Cerebellar nuclear complex (tissue), 1 donor: ENCODE measurements at places on chromosomes 4 and X.

- DNase-seq: no peak
Observed at GRCh38 chrX:13581554-13581953, 12.2 kb downstream of the EGFL6 start.

DNA sequence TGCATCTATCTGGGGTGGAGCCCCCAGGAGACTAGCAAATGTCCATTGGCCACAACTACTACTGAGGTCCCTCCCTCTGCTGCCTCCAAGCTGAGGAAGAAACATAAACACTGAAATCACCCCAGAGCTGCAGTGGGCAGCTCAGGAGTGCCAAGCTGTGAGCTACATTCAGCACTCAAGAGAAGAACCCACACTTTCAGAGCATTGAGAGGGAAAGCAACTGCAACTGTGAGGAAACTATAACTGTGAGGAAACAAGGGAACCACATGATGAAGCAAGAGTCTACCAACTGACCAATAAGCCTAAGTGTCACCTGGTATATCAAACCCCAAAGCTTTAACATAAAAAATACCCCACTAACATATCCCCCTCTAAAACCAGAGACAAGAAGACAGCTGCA lies 373.5 kb upstream of the TACR3 start:
- no peak for DNase-seq

- no peak for DNase-seq
Observed at GRCh38 chrX:53153581-53153980, 59.6 kb downstream of the KANTR start.

GRCh38 chr4:94352163-94352562 lies 9.5 kb upstream of the HPGDS start:
- DNase-seq: no peak

GRCh38 chr4:76310683-76311082 lies 4.2 kb downstream of the STBD1 start:
- no peak for DNase-seq

DNA sequence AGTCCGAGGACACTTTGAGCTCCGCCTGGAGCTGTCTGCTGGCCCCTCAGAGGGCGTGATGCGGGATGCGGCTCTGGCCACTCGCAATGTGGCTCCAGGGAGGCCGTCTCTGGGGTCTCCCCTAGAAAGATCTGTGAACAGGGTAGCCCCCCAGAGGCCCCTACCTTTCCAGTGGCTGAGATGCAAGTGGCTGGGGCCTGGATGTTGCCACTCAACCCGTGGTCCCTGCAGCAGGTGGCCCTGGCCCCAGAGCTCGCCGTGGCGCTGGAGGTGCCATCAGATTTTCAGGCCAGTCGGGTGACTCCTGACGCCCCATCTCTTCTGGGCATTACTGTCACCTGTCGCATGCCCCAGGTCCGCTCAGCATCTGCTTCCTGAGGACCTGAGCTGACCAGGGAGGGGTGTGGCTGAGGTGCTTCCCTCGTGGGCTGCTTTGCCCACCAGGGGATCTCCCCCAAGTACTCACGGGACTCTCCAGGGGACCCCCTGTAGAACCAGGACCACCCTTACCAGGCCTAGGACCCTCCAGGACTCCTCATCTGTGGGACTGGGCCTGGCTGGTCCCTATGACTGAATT lies 102.1 kb upstream of the LRPAP1 start:
- no peak for DNase-seq

- DNase-seq: no peak
Observed at GRCh38 chr4:152684587-152684986, 4.8 kb upstream of the TMEM154 start.

DNA sequence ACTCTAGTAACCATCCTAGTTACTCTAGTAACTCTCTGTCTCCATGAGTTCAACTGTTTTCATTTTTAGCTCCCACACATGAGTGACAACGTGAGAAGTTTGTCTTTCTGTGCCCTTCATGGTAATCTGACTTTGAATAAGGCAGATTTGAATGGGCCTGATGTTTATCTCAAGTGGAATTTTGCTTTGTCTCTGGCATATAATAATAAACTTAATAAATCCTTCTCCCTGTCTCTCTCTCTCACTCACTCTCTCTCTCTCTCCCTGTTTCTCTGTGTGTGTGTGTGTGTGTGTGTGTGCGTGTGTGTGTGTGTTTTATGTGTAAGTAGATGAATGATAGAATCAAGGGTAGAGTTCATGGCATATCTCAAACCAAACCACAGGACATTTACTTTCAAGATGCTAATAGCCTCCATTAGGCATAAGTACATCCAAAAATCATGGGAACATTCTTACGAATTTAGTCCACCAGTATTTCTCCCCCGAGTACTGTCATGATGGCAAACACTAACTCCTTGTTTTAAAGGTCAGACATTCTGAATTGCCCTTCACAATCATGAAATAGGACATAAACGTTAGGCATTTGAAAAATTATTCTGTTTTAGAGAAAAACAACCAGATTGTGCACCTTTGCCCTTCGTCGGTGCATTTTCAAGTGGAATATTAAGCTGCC lies 193.1 kb downstream of the SPATA18 start:
- no peak for DNase-seq

- no peak for DNase-seq
Observed at GRCh38 chrX:129594781-129595180, 54.7 kb downstream of the OCRL start.

- no peak for DNase-seq
Observed at GRCh38 chrX:7085879-7086278, 61.6 kb upstream of the STS start.

GRCh38 chr4:54958236-54958635 lies 167.2 kb downstream of the KDR start:
- no peak for DNase-seq

- no peak for DNase-seq
Observed at GRCh38 chr4:7075962-7076695, 8.3 kb upstream of the GRPEL1 start.

GRCh38 chrX:77977518-77977917 lies 8.1 kb upstream of the PGAM4 start:
- no peak for DNase-seq

DNA sequence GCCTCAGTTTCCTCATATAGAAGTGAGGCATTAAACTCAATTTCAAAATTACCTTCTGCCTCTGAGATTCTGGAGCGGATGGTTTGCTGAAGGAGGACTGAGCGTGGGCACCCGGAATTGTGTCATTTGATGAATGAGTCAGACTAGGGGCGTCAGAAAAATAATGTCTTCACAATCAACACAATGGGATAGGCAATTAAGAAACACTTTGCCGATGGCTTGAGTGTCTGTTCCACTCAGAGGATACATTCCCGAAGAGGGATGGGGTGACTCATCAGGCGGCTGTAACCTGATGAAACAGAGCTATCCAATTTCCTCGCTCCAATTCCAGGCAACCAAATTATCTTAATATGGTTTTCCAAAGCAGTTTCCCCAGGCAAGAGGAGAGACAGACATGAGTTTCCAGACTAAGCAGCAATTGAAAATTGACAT lies 1.2 kb upstream of the CHRNA9 start:
- DNase-seq: no peak

- DNase-seq: no peak
Observed at GRCh38 chr4:102563000-102563399, 61.8 kb downstream of the NFKB1 start.

GRCh38 chrX:71650333-71650969 lies 16.9 kb upstream of the LOC101059915 start:
- DNase-seq: no peak

DNA sequence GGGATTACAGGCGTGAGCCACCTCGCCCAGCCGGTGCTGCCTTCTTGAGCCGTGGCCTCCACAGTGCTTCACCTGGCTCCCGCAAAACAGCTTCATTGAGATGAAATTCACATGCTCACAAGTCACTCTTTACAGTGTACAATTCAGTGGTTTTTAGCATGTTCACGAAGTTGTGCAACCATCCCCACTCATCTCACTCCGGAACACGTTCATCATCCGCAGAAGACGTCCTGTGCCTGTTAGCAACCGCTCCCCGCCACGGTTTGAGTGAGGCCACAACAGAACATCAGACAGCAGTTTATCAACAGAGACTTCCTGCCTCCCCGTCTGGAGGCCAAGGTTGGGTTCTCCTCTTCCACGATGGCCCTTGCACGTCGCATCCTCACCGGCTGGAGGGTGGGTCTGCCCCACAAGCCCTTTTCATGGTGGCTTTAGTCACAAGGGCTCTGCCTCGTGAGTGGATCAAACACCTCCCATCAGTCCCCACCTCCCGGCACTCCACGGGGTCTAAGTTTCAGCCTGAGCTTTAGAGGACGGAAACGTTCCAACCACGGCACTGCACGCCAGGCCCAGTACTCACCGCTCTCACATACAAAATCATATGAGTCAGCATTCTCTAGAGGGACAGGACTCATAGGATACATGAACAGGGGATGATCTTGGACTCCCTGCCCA lies 29.6 kb upstream of the SPON2 start:
- DNase-seq: no peak

DNA sequence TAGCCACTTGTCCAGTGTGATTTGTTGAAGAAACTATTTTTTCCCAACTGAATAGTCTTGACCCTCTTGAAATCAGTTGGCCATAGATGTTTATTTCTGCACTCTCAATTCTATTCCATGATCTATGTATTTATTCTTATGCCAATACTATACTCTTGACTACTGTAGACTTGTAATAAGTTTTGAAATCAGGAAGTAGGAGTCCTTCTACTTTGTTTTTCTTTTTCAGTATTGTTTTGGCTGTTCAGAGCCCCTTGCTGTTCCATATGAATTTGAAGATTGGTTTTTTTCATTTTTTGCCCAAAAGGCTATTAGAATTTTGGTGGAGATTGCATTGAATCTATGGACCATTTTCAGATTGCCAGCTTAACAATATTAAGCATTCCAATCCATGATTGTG lies 10.2 kb downstream of the SAP30 start:
- DNase-seq: no peak

DNA sequence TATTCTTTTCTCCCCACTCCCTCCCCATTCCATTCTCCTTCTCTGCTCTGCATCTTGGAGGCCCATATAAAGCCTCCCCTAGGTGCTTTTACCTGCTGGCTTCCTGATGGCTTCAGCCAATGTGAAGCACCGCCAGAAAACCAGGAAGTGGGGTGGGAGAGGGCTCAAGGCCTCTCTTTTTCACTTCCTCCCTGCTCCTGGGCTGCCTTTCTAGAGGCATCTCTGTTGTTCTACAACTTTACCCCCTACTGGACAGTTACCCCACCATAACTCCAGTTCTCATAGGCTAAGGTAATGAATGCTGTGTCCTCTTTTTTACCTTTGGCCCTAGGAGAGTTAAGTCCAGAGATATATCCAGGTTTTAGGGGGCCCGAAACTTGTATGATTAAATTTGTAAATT lies 62.4 kb upstream of the PPARGC1A start:
- no peak for DNase-seq

DNA sequence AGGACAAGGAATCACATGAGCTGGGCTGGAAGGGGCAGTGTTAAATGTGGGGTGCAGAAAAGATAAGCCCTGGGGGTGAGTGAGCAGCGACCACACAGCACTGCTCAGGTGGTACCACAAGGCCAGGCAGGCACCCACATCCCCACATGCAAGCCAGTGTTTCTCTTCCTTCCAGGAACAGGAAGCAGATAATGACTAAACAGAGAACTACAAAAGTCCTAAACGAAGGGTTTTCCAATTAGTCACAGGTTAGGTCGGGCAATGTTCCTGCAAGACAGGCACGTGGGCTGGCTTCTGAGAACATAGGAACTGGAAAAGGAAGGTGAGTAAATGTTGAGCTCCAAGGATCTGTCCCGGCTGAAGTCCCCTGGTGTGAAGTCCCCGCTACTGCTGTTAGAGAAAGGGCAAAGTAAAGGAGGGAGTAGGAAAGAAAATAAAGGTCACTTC lies 19.5 kb downstream of the RELL1 start:
- DNase-seq: no peak

- no peak for DNase-seq
Observed at GRCh38 chr4:41257257-41257901, 651 bp downstream of the UCHL1 start.

DNA sequence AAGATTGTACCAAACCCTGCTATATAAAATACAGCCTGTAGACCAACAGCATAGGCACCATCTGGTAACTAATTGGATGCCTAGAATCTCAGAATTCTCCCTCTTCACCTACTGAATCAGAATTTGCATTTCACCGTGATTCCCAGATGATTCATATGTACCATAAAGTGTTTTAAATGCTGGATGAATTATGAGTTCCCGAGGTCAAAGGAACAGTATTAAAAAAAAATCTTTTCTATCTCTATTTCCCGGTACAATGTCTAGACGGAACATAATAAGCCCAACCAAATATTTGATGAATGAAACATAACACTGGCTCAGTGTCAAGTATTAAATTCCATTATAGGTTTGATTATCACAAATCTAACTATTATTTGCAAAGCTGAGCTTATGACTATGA lies 280.0 kb downstream of the ANKRD50 start:
- no peak for DNase-seq

GRCh38 chr4:93828995-93829819 lies 654 bp downstream of the ATOH1 start:
- no peak for DNase-seq

DNA sequence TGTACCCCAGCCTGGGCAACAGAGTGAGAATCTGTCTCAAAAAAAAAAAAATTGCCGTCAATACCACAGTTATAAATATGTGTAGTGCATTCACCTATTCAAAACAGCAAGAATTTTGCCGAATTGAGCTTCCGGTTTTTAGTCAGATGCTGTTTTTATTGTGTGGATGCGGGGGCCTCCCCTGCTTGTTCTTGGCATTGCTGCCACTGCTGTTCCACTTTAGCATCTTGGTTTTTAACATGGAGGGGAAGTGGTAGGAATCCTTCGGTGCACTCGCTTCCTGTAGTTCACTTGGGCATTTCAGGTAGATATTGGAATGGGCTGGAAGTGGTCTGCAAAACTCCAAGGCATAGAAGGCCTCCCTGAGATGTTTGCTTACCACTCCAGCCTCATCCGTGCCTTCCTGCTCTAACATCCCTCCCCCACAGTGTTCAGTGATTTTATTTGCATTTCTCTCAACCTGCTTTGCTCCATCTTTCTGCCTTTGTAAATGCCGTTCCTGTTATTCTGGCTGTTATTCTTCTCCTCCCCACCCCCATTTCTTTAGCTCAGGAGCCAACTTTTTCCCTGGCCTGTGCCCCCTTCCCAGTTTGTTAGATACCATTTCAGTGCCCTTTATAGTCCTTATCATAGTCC lies 25.5 kb downstream of the MOB1B start:
- no peak for DNase-seq

GRCh38 chrX:30821116-30821515 lies 67.9 kb downstream of the TAB3 start:
- no peak for DNase-seq

- DNase-seq: no peak
Observed at GRCh38 chr4:40183615-40184411, 13.0 kb upstream of the RHOH start.

GRCh38 chr4:3192188-3192587 lies 56.8 kb upstream of the MSANTD1 start:
- no peak for DNase-seq

DNA sequence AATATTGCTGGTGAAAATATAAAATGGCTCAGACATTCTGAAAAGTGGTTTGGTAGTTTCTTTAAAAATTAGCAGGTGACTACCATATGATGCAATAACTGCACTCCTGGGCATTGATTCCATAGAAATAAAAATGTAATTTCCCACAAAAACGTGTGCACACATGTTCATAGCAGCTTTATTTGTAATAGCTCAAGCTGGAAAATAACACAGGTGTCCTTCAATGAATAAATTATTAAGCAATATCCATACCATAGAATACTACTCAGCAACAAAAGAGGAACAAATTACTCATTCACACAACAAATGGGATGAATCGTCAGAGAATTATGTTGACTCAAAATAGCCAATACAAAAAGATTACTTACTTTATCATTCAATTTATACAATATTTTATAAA lies 893.7 kb upstream of the SLIT2 start:
- DNase-seq: no peak
